ENCODE measurements at places on chromosomes 12 and 14.

GRCh38 chr12:84702001-84702400 lies 210.6 kb downstream of the SLC6A15 start:
- DNase-seq = no peak

- DNase-seq = no peak
These were observed 17.5 kb downstream of the IQSEC3 start for GRCh38 chr12:84056-84455.

DNA sequence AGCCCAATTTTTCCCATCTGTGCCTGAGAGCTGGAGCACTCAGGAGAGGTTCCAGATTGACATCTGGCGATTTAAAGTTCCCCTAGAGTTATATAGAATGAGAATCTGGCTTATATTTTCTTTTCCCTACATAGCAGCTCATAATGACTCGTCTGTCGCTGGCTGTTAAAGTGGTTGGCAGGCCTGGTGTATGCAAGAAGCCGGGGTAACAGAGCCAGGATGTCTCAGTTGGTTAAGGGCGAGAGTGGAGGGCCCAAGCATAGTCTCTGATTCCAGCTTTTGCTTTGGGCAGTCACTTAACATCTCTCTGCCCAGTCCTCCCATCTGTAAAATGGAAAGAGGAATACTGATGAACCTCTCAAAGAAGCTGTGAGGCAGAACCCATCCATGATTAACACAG lies 751.6 kb downstream of the NOVA1 start:
- no peak for DNase-seq

DNA sequence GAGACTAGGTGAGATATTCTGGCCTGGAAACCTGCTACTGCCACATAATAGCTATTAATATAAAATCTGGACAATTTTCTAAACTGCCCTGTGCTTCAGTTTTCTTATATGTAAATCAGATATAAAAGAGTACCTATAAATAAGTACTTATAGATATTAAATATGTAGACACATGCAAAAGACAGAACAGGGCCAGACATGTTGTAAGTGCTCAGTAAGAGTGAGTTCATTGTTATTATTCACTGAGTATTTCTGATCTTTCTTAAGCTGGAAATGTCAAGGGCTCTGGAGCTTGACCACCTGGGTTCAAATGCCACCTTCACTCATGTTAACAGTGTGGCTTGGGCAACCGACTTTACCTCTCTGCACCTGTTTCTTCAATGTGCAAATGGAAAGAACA lies 179.8 kb downstream of the GALC start:
- no peak for DNase-seq

DNA sequence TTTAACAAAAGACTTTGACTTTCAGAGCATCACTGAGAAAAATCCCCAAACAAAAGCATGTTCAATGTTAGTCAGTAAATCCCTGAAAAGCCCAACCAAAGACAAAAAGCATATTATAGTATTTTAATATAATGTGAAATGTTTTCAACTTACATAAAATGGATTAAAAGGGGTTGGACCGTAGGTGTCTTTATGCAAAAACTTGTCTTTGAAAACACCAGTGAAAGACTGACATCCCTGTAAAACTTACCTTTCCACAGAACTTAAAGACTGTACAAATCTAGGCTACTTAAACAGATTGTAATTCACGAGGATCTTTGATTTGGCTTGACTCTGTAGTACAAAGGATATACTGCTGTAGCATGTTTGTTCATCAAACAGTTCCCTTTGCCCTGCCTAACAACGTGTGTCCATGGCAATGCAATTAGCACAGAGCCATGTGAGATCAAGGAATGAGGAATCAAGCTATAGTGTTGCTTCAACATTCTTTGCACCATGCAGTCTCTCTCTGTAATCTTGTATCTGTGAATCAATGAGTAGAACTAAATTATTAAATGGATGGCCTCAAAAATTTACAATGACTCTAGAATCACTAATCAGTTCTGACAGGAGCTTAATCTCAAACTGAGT lies 138.5 kb upstream of the SYT1 start:
- DNase-seq = no peak

GRCh38 chr14:103593577-103593976 lies 30.8 kb downstream of the COA8 start:
- DNase-seq = peak; percentile 23

DNA sequence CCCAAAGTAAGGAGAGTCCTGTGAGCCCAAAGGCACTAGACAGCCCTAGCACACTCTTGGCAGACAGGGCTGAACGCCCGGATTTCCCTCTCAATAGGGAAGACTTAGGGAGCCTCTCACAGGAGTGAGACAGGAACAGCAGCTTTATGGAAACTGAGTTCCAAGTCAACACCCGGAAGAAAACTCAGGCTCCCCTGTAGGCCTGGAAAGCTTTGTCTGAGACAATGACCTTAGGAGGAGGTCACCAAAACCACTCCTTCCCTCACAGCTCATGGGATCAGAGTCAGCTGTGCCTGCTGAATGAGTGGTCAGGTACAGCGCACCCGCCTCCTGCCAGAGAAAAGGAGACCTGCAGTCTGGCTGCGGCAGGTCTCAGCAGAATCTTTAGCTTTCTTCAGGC lies 229.5 kb downstream of the CACNA1C start:
- DNase-seq = no peak

DNA sequence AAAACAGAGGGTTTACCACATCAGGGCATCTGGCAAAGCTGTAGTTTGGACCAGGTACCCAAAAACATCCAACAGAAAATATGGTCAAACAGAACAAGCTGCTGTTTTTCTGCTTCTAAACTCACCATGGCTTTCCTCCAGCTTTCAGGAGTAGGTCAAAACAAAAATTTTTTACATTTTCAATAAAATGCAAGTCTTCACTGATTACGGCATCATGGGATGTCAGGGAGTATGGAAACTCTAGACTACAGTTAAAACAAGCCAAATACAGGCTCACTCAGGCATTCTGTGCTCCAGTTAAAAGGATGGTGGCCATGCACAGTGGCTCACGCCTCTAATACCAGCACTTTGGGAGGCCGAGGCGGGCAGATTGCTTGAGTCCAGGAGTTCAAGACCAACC lies 47.1 kb upstream of the PSMA6 start:
- no peak for DNase-seq

- DNase-seq = no peak
These were observed 24.1 kb downstream of the PTGER2 start for GRCh38 chr14:52338051-52338681.

DNA sequence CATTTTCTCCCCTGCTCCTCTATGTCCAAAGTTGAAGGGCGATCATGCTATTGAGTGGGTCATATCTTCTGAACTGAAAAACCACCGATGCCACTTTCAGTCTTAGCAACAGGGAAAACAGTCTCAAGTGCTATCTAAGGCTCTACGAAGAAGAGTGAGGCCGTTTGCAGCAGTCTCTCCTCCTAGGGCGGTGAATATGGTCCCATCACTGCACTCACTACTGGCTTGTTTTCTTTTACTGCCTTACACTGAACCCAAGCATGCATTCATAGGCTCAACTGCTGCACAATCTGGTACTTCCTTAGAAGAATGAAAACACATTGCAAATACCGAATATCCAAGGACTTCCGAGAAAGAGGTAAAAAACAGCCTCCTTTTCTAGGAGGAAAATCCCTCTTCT lies 92.1 kb downstream of the DNAH10 start:
- DNase-seq = no peak

GRCh38 chr14:60116181-60116580 lies 24.5 kb downstream of the PCNX4 start:
- no peak for DNase-seq

DNA sequence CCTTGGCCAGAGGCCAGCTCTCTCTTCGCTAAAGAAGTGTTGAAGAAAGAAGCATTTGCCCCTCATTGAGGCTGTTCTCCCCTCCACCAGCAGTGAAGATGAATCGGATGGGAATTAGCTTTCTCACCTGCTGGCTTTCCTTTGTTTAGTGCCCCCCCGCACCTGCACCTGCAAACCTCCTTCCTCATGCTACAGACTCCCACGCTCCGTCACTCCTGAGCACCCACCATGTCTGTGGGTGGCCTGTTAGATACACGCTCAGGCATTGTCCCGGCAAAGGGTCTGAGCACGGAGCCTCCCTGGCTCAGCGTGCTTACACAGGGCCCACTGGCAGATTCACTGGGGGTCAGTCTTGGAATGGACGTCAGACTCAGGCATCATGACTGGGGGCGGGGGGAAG lies 121.6 kb downstream of the GLT1D1 start:
- no peak for DNase-seq

DNA sequence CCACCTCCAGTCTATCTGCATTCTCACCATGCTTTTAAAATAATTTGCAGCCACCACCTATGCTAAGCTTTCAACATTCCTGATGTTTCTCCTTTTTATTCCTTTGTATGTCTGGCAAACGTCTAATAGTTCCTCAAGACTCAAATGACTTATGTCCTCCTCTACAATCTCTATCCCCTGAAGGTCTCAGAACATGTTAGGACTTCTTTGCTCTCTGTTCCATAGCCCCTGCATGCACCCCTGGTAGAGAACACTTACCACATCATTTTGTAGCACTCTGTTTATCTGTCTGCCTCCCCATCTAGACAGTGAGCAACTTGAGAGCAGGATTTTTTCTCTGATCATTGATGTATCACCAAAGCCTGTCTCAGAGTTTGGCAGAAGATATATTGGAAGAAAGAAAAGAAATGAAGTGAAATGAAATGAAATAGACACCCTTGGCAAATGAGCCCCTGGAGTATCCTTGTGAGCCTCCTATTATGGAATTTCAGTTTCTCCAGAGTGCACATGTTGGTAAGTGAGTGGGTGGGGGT lies 1231.2 kb upstream of the FLRT2 start:
- DNase-seq = no peak

- DNase-seq = peak; percentile 48
These were observed 457.0 kb downstream of the PCNX1 start for GRCh38 chr14:71363946-71364925.

DNA sequence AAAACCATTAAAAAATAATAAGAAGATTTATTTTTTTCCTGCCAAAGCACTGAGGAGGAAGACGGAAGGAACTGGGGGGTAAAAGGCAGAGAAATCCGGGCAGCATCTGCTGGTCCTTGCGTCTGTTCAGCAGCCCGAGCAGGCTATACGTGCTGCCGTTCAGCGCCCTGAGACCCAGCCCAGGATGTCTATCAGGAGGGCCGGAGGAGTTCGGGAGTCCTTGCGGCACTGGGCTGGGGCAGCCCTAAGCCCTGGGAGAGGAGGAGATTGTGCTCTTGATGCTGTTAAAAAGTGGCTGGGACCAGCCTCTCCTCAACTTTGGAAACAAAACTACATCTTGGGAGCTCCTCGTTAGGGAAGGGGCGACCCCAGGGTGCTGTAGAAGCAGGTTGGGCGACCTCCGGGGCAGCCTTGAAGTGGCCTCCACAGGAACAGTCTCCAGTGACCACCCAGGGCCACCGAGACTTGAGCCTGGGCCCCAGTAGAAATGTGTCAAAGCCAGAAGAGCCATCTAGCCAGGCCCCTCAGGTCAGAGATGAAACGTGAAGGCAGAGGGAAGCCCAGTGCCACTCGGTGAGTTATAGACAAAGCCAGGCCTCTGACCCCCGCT lies 14.3 kb downstream of the PGF start:
- DNase-seq = no peak

- DNase-seq = no peak
These were observed 41.2 kb downstream of the ADGRD1 start for GRCh38 chr12:130994821-130995375.

DNA sequence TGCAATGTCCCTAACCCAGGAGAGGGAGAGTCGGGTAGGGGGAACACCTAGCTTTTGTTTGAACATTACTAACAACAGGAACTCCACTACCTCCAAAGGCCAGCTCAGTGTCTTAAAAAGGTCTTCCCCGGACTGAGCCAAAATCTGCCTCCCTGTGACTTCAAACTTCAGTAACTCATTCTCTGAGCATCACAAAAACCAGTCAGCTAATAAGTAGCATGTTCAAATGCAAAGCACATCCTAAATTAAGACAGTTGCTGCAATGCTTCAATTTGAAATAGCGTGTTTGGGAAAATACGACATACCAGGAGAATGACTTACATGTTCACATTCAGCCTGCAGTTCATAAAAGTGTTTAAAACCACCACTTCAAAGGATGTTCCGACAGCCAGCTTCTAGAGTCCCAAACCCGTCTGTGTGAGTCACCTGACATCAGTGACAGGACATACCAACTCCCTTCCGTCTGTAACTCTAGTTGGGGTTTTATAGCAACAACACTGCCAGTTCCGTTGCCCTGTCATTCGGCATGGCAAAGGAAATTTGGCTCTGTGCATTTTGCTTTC lies 13.0 kb downstream of the ZFP36L1 start:
- no peak for DNase-seq

GRCh38 chr14:26402126-26402525 lies 195.7 kb downstream of the NOVA1 start:
- no peak for DNase-seq

DNA sequence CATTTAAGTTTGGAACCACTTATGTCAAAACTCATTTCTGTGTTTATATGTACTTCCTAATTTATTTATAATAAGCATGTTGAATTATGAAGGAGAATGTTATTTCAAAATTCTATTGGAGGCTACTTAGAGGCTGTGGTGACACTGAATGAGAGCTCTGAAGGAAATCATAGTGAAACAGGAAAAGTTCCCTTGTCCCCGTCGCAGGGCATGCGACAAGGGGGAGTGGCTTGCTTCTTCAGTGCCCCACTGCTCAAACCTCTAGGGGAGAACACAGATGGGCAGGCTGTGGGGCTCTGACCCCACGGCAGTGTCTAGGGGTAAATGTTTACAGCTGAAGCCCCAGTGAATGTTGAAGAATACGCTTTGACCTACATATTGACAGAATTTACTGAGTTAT lies 261.9 kb downstream of the RAD51B start:
- peak; percentile 26 for DNase-seq

GRCh38 chr12:110585231-110585799 lies 2.2 kb upstream of the PPTC7 start:
- peak; percentile 88 for DNase-seq

- no peak for DNase-seq
These were observed 151.6 kb downstream of the ADGRD1 start for GRCh38 chr12:131105351-131105735.

- peak; percentile 3 for DNase-seq
These were observed 98.5 kb downstream of the ARID2 start for GRCh38 chr12:45827974-45828373.

DNA sequence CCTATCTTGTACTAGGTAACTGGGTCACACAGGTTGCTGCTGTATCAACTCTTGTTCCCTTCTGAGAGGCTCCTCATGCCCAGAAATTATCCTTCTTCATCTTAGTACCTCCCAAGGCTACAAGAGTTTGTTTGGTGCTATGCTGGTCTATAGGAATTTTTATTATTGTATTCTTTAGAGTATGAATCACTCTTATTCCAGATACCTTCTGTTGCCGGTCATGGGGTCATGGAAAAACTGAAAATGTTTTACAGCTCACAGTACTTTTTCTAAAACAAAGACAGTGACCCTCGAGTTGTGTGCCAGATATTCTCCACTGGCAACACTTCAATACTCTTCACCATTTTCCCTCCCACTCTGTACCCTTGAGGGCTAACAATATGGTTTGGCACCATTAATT lies 1598.0 kb upstream of the TMEM132C start:
- DNase-seq = no peak

- no peak for DNase-seq
These were observed 140.2 kb downstream of the MED13L start for GRCh38 chr12:116137318-116137717.

GRCh38 chr14:21528381-21529348 lies 2.5 kb upstream of the SALL2 start:
- no peak for DNase-seq

GRCh38 chr12:112419297-112420133 lies 768 bp downstream of the PTPN11 start:
- DNase-seq = peak; percentile 72

Data from suppressor macrophage treated with lipopolysaccharide for 4 hours (primary cell).